ENCODE measurements at places on chromosomes 7 and 10.

DNA sequence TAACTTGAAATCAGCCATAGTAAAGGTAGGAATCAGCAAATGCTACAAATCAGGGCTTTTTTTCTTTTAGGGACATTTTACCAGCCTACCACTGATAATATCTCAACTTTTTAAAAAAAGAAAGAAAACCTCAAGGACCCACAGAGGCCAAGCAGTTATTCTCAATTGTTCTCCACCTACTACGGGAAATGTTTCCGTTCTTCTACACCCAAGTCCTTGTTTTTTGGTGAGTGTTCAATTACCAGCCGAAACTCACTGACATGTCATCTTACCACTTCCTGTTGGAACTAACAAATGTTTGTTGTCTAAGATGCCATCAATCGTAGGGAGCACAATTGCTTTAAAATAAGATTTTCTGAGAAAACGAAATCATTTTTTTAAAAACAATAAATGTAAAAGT is 50.2 kb upstream of the CDK1 start:
- DNase-seq: no peak

DNA sequence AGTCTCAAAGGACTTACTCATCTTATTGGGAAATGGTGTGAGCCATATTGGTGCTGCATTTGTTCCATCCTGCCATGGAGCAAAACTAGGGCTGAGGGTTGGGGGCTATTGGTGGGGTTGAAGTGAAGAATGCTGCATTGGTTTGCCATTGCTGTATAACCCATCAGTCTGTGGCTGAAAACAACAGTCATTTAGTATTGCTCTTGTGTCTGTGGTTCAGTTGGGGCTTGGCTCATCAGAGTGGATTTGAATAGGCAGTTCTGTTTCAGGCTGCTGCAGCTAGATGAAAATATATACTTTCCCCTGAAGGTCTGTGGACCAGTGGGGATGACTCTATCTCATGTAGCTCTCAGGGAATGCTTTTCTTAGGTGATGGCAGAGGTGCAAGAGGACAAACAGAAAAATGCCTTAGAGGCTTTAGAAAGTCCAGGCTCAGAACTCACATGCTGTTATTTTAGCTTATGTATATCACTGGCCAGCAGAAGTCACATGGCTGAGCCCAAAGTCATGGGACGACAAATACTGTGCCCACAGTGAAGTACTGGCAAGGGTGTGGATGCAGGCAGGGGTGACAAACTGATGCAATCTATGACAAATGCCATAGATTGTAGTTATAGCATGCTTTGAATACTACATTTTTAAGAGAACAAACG is 15.2 kb upstream of the EXOC6 start:
- no peak for DNase-seq

GRCh38 chr10:87093632-87094372 is 841 bp downstream of the GLUD1 start:
- peak; percentile 4 for DNase-seq

DNA sequence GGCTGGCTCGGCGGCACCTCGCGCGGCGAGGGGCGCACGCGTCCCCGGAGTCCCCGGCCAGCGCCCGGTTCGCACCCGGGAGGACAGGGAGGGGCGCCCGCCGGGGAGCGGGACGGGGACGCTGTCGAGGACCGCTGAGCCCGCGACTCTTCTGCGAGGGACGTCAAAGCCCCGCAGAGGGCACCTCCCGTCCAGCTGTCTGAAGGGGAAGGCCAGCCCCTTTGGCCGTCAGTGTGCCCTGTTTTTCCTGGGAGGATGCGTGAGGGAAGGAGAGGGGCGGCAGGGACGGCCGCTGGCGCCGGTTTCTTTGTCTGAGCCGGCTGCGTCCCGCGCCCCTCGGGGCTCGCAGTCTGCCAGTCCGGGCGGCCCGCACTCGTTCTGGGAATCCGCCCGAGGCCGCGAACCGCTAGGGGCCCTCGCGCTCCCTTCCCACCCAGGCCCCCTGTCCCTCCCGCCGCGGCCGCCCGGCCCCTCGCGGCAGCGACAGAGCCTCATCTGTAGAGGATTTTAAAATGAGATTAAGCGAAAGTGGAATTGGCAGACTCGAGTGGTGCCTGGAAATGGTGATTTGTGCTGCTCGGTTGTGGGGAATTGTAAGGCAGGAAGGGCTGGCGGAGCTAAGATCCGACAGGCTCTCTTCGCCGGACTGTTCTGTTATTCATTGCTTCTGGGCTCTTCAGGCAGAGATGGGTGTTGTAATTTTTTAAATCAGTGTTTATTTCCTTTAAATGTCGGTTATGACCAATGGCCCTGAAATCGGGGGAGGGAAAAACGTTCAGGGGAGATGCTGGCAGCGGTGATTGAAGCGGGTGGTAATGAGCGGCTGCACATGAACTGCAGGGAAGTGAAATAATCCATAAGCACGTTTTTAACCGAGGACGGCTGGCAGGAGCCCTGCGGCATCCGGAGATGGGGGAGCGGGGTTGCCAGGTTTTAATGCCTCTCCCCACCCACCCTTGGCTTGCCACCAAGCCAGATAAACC is 618 bp upstream of the RELN start:
- peak; percentile 68 for DNase-seq

- no peak for DNase-seq
These were observed 78.4 kb upstream of the CACNA2D1 start for GRCh38 chr7:82521906-82522445.

GRCh38 chr7:114081606-114082425 is 163.0 kb upstream of the PPP1R3A start:
- peak; percentile 50 for DNase-seq

DNA sequence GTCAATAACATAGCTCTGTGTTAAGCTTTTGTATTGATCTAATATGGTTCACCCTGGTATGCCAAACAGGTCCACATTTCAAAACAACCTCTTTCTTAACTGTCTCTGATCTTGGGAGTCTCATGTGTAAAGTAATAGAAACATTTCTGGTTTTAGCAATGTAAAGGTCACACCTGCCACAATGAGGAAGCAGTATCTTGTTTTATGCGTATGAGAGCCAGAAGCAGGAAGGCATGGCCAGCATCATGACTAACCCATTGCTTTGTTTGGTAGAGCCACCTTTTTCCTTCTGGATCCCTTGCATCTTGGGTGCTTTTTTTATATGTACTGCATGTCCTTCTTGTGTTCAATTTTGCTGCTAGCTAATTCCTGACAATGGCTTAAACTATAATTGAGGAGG is 411.3 kb upstream of the SEMA3C start:
- DNase-seq: no peak

- DNase-seq: peak; percentile 14
These were observed 40.3 kb downstream of the ZC3HC1 start for GRCh38 chr7:130010689-130011412.

GRCh38 chr10:14385596-14386593 is 55.2 kb upstream of the FRMD4A start:
- no peak for DNase-seq

DNA sequence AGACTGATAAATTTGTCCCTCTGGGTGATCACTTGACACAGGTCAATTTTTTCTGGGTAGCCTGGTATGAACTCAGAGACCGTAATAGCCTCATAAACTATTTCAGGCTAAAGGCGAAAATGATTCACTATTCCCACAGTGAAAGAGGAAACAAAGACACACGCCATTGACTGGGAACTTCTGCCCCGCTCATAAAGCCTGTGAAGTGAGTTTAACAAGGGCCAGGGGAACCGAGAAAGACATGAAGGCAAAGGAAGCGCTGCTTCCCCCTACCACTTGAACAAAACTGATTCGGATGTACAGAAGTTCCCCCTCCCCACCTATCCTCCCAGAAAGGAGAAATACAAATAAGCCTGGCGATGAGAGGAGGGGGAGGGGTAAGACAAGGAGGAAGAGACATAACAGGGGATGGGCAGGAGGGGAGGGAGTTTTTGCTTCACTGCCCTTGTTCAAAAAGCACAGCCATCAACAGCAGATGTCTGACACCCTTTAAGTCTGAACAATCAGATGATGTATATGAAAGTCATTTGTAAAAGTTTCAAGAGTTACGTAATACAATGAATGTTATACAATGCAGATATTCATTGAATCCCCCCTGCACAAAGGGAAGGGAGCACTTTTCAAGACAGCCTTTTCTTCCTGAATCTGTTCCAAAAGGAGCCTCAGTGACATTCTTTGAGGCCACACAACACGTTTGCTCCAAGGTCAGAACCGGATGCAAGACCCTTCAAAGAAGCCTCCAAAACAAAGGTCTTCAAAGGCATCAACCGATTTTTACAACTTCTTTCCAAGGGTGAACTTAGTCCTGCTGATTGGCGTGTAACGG is 734 bp downstream of the ABCB4 start:
- DNase-seq: no peak

- DNase-seq: no peak
These were observed 802.5 kb downstream of the GRM8 start for GRCh38 chr7:126450269-126450671.

DNA sequence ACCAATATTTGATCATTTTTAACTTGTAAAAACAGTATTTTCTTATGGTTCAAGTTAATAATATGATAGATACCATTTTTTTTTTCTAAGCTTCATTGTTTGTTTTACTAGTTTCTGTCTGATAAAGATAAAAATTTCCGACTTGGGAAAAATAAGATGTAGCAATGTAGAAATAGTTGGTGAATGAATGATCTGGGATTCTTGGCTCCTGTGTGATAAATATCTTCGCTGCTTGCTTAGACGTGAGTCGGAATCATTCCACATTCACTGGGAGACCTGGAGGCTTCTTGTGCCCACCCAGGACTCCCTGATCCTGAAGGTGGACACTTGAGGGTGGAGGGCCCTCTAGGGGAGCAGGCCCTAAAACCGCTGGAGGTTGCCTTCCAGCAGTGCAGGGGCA is 47.9 kb downstream of the EXOC4 start:
- no peak for DNase-seq

- no peak for DNase-seq
These were observed 126.2 kb downstream of the LHPP start for GRCh38 chr10:124587811-124588211.

DNA sequence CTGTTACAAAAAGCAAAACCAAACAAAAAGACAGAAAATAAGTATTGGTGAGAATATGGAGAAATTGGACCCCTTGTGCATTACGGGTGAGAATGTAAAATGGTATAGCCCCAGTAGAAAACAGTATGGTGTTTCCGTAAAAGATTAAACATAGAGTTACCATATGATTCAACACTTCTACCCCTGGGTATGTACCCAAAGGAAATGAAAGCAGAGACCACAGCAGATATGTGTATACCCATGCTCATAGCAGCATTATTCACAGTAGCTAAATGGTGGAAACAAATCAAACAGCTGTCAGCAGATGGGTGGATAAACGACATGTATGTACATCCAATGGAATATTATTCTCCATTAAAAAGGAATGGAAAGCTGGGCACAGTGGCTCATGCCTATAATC is 42.4 kb downstream of the STARD3NL start:
- no peak for DNase-seq

DNA sequence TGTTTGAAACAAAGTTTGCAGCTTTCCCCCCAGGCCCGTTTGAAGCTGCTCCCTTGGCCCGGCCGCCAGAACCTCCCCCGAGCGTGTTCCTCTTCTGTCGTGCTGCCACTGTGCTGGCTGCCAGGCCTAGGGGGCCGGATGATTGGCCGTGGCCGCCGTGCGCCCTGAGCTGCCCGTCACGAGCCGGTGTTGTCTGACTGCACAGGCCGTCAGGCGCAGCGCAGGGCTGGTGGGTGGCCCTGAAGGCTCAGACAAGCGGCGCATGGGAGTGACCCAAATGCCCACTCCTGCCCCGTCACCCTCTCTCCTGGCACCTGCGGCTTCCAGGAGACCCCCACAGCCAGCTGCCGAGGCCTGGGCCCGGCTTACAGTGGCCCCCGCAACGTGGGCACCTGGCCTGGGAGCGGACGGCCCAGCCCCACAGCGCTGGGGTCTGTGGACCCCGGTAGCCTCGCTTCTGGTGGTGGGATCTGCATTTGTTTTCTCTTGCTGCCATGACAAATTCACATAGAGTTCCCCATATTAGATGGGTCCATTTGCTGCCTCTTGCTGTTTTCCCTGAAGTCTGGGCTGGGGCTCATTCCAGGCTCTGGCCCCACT is 13.1 kb downstream of the JAKMIP3 start:
- DNase-seq: no peak

DNA sequence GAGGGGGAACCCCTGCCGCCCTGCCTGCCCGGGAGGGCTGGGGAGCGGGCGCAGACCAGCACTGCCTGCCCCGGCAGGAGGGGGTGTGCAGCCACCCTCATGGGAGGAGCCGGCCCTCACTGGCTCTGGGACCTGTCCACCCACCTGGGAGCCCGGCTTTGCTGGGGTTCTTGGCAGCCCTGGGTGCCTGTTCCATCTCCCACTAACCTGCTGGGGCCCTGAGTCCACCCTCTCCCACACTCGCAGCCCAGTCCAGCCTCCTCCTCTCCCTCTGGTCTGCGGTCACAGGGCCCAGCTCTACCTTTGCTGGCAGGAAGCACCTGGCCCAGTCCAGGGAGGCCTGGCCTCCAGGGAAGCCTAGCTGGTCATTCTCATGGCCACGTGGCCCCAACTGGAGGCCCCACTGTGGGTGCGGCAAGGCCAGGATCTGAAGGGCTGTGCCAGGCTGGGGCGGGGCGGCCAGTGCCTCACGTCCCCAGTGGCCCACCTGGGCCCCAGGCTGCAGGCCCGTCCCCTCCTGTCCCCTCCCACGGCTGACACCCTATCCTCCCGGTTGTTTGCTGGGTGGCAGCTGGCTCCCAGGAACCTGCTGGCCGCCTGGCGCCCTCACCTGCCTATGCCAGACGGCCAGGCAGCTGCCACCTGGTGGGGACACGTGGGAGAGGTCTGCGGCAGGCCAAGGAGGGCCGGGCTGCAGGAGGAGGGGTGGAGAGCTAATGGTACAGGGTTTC is at the start of gene TMEM184A:
TMEM184A (minus strand) TSS at position 393 of the 731 bp plus-strand sequence. CDS start 721 bp downstream, outside the sequence.
- peak; percentile 94 for DNase-seq

DNA sequence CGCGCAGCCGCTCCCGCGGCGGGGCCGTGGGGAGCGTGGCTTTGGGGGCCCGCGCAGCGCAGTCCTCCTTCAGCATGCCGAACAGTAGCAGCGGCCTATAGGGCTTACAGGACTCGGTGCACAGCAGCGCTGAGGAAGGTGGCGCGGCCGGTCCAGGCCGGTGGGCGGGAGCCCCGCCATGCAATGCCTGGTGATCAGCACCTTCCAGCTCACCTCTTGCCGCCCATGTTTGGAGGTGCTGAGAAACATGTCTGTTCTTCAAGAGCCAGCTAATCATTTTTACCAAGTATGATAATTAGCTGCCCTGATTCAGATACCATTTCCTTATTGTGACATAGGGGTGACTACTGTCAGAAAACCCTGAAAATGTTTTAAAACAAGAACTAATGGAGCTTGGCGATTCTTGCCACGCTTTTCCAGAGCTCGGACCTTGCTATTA is 33.5 kb upstream of the SFTPD start:
- DNase-seq: no peak

DNA sequence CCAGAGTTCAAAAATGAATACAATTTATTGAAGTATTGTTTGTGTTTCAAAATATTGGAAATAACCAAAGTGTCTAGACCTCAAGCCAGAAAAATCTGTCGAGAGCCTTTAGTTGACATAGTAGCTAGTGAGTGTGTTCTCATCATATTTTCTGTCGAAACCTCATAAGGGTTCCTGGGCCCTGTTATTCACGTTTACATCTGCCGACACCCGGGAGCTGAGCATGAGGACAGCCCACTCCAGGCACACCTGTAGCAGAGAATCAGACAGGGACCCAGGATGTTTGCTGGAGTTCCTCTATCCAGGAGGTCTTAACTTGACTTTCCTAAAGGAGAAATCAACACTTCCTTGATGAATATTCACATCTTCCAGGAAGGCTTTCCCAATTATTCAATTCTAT is 72.1 kb upstream of the FGL2 start:
- DNase-seq: no peak

Measured in NCI-H2171 (cell line).